ENCODE measurements at places on chromosomes 5 and 9.

DNA sequence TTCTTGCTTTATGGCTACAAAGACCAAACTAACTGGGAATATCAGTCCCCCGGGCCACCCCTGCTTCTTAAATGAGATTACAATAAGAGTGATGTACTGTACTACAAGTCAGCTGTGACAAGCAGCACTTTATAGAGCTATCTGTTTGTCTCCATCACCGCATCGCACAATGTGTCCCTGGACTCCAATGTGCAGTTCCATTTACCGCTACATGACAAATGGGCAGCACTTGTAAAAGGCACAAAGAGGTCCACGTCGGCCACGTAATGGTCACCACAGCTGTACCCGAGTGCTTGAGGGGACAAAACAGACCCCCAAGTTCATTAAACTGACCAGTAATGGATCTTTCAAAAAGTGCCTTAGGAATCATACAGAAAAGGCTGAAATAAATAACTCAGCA, 54.1 kb downstream of the PSMB7 start:
- no peak for DNase-seq

DNA sequence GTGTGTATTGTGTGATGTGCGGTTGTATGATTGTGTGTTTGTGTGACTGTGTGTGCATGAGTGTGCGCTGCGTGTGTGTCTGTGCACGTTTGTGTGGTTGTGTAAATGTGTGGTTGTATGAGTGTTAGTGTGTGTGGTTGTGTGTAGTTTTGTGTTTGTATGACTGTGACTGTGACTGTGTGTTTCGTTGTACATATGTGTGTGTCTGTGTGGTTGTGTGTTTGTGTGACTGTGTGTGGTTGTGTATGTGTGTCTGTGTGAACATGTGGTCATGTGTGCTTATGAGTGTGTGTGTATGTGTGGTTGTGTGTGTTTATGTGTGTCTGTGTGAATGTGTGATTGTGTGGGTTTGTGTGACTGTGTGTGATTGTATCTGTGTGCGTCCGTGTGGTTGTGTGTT, 197.8 kb downstream of the TTLL11 start:
- no peak for DNase-seq

DNA sequence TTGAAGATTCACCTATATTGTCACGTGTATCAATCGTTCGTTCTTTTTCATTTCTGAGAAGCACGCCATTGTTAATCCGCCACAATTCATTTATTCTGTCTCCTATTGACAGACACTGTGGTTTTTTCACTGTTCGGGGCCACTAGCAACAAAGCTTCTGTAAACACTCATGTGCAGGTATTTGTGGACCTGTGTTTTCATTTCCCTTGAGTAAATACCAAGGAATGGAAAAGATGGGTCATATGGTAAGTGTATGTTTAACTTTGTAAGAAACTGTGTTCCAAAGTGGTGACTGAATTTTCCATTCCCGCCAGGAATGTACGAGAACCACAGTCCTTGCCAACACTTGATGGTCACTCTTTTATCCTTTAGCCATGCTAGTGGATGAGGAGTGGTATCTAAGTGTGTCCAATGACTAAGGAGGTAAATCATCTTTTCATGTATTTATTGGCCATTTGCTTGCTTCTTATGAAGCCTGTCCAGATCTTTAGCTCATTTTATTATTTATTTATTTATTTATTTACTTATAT, 10.7 kb downstream of the ABO start:
- DNase-seq: no peak

DNA sequence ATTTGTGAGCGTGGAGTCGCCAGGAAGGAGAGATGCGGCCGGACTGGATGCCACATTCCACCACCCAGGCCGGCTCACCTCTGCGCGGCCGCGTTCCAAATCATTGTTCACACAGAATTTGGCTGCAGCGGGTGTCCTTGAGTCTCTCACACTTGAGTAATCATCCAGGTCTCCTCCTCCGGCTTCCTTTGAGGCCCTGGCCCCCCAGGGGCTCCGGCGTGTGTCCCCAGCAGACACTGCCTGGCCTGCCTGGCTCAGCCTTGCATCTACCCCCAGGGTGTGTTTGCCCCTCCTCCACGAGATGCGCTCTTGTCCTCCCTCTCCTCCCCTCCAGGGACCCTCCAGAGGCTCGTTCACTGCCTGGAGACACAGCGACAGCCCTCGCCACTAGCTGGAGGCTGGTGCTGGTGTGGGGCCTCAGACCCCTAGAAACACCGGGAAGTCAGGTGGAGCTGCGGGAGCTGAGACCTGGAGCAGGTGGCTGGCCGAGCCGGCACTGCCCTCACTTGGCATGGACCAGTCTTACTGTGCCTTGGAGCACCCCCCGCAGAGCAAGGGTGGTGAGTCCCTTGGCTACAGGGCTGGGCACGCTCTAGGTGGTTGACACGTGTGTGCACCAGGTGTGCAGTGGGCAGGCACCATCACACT, 7.0 kb upstream of the SLC9A3 start:
- DNase-seq: no peak

GRCh38 chr9:87063246-87063645, 115.9 kb upstream of the GAS1 start:
- DNase-seq: no peak

GRCh38 chr5:16477541-16477940, 11.9 kb upstream of the ZNF622 start:
- no peak for DNase-seq

DNA sequence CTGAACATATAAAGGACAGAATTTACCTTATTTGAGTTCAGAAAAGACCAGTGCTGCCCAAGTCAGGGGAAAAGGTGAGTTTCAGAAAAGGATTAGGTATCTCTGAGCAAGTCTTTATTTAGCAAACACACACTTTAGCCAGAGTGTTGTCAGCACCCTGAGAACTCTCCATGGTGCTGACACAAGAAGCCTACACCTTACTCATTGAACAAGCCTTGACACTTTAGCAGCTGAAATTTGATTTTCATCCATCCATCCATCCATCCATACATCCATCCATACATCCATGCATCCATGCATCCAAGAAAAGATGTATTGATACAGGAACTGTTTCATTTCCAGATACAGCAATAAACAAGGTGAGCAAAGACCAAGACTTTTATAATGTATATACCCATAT, 311.2 kb downstream of the TRIM32 start:
- peak; percentile 20 for DNase-seq

DNA sequence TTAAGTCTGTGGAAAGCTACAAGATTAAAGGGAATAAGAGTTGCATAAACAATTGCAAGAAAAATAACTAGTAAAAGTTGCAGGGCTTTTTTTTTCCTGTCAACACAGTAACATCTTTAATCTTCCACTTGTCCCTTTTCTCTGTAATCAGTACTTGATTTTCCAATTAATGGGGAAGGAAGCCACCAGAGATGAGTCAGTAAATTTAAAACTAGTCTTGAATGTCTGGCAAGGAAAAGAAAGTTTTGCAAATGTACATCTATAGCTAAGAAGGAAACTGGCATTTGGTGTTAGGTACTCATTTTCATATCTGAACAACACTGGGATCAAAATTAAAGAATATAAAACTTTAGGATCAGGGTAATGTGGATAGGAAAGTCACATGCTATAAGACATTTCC, 17.1 kb downstream of the DAP start:
- DNase-seq: no peak

GRCh38 chr9:78369639-78370219, 72.8 kb downstream of the PSAT1 start:
- DNase-seq: peak; percentile 69

- DNase-seq: no peak
Measured at GRCh38 chr5:157624144-157624543, 28.1 kb downstream of the SOX30 start.

- no peak for DNase-seq
Measured at GRCh38 chr5:58018016-58018415, 441.9 kb downstream of the PLK2 start.

DNA sequence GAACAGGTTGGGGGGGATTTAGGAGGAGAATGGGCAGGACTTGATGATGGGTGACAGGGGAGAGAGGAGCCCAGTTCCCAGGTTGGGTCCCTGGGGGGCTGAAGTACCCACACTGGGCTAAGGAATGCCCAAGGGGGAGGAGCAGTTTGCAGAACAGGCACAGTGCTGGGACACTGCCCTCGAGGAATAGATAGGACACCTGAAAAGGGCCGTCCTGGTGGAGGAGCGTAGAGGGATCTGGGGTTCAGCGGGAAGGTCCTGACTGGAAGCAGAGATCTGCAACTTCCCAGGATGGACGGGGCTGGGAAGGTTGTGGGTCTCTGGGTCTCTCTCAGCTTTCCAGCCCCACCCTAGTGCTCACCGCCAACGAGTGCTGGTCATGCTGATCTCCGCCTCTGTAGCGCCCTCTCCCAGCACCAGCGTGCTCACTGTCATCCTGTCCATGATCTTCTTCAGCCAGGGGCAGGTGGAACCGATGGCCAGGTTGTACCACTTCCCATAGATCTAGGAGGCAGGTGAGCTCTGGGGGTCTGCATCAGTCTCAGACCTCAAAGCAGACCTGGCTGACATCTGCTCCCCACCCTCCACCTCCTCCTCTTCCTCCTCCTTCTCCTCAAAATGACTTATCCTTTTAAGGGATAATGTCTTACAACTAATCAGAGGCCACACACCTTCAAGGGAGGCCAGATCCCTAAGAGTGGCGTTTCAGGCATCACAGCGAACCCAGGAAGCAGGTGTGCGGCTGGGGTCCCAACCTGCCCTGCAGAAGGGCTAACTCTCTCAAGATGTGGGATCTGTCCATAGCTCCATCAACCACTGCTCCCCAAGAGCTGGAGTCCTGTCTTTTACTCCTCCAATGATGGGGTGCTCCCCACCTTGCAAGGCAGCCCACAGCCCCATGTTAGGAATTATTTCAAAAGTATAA, 1.6 kb downstream of the AMBP start:
- no peak for DNase-seq

- no peak for DNase-seq
Measured at GRCh38 chr9:92989561-92989960, 42.2 kb downstream of the FGD3 start.

DNA sequence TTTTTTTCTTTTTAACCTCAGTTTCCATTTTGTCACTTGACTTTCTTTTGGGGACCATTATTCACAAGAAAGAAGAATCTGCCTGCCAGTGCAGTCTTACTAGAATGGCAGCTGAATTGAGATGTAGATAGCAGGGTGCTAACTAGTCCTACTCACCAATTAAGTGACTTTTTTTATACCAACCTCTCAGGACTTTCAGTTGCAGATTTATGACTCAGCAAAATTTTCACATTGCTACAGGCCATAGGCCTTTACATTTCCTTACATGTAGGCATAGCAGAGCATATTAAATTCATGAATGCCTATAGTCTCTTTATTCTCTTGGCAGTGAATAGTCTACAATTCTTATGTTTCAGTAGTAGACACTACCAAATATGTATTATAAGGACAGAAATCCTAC, 54.0 kb upstream of the FKTN start:
- DNase-seq: no peak

GRCh38 chr5:126917918-126918614, 112.3 kb downstream of the MARCHF3 start:
- DNase-seq: no peak

DNA sequence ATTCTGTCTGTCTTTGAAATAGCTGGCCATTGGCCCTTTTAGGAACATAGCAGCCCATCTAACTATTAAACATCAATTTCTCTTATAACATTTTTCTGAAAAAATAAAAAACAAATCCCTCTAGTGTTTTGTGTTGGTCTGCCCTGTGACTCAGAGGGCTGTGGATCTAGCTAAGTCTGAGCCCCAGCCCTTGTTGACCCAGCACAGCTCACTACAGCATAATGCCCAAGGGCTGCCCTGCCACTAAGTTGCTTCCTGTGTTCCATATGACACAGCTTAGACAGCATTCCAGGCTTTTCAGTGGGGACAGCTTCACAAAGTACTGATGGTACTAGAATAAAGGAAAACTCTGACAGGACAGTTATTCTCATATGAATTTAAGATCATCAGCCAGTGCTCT, 136.0 kb downstream of the SCAMP1 start:
- peak; percentile 36 for DNase-seq

- no peak for DNase-seq
Measured at GRCh38 chr9:21679432-21679831, 123.0 kb upstream of the MTAP start.

GRCh38 chr9:113352411-113352810, 3.1 kb downstream of the BSPRY start:
- no peak for DNase-seq

GRCh38 chr9:117302487-117302886, 112.4 kb downstream of the ASTN2 start:
- no peak for DNase-seq

DNA sequence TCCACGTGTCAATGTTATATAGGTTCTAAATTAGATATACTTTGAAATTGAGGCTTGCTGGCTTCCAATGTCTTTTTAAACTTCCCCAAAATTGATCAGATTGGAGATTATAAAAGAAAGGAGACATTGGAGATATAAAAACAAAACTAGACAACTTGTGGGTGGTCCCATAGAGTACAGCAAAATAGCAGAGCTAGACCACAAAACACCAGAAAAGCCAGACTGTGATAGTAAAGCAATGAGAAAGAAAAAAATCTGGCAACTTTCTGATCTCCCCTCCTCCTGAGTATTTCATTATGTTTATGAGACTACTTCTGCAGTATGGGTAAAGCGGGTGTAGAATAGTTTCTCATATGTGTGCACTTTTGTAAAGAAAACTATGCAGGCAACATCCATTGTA, 713.8 kb upstream of the MEF2C start:
- no peak for DNase-seq

DNA sequence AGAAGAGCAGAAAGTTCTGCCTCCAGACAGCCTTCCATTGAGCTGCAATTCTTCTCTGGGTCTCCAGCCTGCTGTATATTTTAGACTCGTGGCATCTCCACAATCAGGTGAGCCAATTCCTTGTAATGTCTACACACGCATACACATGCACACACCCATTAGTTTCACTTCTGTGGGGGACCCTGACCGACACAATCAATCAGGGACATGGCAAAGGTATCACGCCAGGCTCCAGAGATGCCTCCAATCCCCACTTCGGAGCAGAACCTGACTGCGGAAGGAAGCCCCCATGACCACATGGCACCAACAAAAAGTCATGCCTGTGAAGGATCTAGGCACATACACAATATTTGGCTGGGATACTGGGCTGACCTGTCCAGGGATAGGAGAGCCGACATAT, 21.4 kb downstream of the SEMA4D start:
- DNase-seq: no peak

DNA sequence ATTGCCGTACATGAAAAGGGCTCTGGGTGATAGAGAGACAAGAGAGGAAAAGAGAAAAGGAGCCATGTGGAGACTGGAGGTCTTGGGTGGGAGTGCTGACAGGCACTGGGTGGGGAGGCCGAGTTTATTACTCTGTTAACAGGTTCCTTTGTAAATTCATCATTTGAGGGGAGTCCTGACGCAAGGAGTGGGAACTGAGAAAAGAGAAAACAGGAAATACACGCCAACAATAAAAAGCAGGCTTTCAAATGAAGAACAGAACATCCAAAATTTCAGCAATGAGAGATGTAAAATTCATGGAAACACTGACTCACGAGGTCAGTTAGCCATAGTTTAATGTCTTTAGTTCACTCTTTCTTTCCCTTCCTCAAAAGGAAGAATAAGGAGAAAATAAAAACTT, 342.8 kb downstream of the TMEM167A start:
- DNase-seq: no peak

DNA sequence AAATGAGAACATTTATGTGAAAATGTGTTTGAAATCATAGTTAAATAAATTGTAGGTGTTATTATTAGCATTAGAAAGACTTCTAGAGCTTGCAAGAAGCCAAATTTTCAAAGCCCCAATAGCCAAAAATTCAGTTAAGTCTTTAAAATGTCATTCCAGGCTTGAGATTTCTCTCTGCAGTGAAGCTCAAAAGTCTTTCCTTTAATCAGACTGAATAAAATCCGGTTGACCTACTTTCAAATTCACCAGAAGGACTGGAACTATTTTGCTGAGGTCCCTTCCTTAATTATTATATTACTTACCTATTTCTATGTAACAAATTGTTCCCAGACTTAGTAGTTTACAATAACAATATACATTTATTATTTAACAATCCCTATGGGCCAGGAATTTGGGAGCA, 112.2 kb upstream of the TRPM3 start:
- no peak for DNase-seq
